ENCODE measurements at places on chromosomes 5 and 9. TPM values are rescaled to one million over a fixed set of nuclear protein-coding genes. Genes with fewer than 3 reads are reported as not detected.

The ANKDD1B gene
- 3.1 TPM for total RNA-seq

The TNFSF15 gene
- 2.3 TPM for total RNA-seq

The DMRTA1 gene
- 2.3 TPM for total RNA-seq

The FLT4 gene
- 29.4 TPM for total RNA-seq

The CSF1R gene
- total RNA-seq = 55.8 TPM

The DELE1 gene
- total RNA-seq = 82.3 TPM

The CD274 gene
- 5.0 TPM for total RNA-seq
